Spleen (tissue), 13 donors: ENCODE measurements at places on chromosomes 7 and 10. TPM values are rescaled to one million over a fixed set of nuclear protein-coding genes. Genes with fewer than 3 reads are reported as not detected.

Gene EPHB6
- 14.1 TPM for total RNA-seq

DNA sequence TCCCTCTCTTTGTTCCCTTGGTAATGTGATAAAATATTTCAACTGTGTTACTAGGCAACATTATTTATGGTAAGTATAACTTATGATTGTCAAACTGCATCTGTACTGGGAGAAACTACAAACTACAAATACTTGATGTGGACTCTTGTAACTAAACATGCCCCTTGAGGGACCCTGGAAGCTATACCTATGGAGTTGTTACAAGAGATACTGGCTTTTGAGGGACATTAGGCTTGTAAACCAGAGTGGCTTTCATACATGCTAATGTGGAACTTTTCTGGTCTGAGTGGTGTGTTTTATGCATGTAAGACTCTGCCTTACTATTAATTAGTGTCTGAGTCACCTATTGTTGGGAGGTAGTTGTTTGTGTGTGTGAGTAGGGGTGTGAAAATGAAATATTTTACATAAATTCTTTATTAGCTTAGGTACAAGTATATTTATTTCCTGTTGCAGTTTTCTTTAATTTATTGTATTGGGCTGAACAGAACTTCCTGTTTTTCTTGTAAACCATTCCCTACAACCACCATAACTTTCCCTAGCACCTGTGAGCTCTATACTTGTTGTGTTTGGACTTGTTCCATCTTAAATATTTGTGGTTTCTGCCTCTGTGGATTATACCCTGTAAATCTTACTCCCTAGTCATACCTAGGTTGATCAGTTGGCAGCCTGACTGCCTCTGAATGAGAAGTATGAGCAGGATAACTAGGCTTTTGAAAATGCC lies 49.8 kb downstream of the STK31 start:
- no peaks in the 10 kb centered on the region for H3K4me1 ChIP-seq
- H3K4me3 ChIP-seq, result no peak overlapping the region
- H3K27me3 ChIP-seq, result no peaks in the 10 kb centered on the region
- no peak overlapping the region for H3K27ac ChIP-seq

GRCh38 chr10:130560116-130560515 lies 423.9 kb downstream of the GLRX3 start:
- H3K36me3 ChIP-seq, result no peaks in the 10 kb centered on the region
- no peak overlapping the region for H3K4me3 ChIP-seq
- DNase-seq, result no peak
- no peaks in the 10 kb centered on the region for H3K27me3 ChIP-seq
- no peak overlapping the region for H3K27ac ChIP-seq

DNA sequence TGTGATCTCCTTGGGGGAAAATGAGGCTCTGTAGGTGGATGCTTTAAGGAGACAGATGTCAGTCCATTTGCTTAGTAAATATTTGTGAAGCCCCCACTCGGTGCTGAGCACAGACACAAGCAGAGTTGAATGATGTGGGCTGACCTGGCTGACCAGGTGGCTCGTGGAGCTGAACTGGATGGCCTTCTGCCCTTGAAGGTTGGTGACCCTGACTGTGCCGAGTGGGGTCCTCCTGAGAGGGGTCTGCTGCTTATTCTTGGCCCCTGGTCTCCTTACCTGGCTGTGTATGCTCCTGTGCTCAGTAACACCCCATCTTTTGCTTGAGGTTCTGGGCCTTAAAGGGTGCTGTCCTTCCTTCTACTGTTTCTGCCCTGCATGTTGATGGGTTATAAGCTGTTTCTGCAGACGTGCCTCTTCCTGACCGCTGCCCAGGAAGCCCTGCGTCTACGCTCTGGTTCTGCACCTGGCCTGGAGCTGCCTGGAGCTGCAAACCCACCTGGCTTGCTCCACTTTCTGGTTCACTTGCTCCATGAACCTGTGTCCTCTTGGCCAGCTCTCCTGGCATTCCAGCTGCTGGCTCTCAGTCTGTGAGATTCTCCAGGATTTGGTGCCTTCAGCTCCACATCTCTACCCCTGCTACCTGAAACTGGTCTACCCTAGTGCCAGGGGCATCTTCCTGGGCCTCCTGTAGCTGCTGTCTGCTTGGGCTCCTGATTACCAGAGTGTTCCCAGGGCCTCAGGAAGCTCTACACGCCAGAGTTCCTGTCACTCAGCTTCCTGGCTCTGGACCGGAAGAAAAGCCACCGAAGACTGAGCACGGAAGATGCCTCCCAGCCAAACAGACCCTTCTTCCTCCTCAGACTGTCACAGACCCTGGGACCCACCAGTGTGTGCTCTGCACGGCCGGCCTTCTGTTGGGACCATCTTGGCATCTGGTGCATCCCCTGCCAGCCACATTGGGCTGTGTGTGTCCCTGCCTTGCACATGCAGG lies 76.5 kb downstream of the ADCY1 start:
- no peaks in the 10 kb centered on the region for H3K36me3 ChIP-seq
- no peak overlapping the region for H3K4me3 ChIP-seq
- no peak for DNase-seq
- no peaks in the 10 kb centered on the region for H3K4me1 ChIP-seq
- no peak overlapping the region for H3K27ac ChIP-seq
- H3K27me3 ChIP-seq, result no peaks in the 10 kb centered on the region

Gene OPALIN
- total RNA-seq, result not detected

- H3K4me3 ChIP-seq, result no peak overlapping the region
- no peaks in the 10 kb centered on the region for H3K27me3 ChIP-seq
- no peaks in the 10 kb centered on the region for H3K36me3 ChIP-seq
- peaks cover 77% of the 10 kb centered on the region for H3K4me1 ChIP-seq
Measured at GRCh38 chr7:105675934-105676371, 94.7 kb upstream of the EFCAB10 start.

GRCh38 chr10:12772797-12773587 lies 228.5 kb downstream of the CCDC3 start:
- H3K4me1 ChIP-seq, result peaks cover 8% of the 10 kb centered on the region
- no peaks in the 10 kb centered on the region for H3K27me3 ChIP-seq
- H3K27ac ChIP-seq, result no peak overlapping the region
- no peak overlapping the region for H3K4me3 ChIP-seq
- H3K36me3 ChIP-seq, result peaks cover 50% of the 10 kb centered on the region
- DNase-seq, result no peak

Gene NYAP1
- 1.6 TPM for total RNA-seq

- no peak overlapping the region for H3K4me3 ChIP-seq
- no peaks in the 10 kb centered on the region for H3K36me3 ChIP-seq
- DNase-seq, result no peak
- no peak overlapping the region for H3K27ac ChIP-seq
Measured at GRCh38 chr7:144255471-144255897, 9.1 kb downstream of the OR2A7 start.

- no peak overlapping the region for H3K4me3 ChIP-seq
- DNase-seq, result no peak
- no peaks in the 10 kb centered on the region for H3K36me3 ChIP-seq
- H3K4me1 ChIP-seq, result no peaks in the 10 kb centered on the region
Measured at GRCh38 chr7:137081321-137082093, 213.1 kb downstream of the CHRM2 start.

Gene CNPY1
- total RNA-seq, result not detected

Gene C10orf62
- total RNA-seq, result not detected

Gene PLXNA4
- 14.5 TPM for total RNA-seq

Gene RBP3
- total RNA-seq, result not detected

Gene GRB10
- total RNA-seq, result 125 TPM

DNA sequence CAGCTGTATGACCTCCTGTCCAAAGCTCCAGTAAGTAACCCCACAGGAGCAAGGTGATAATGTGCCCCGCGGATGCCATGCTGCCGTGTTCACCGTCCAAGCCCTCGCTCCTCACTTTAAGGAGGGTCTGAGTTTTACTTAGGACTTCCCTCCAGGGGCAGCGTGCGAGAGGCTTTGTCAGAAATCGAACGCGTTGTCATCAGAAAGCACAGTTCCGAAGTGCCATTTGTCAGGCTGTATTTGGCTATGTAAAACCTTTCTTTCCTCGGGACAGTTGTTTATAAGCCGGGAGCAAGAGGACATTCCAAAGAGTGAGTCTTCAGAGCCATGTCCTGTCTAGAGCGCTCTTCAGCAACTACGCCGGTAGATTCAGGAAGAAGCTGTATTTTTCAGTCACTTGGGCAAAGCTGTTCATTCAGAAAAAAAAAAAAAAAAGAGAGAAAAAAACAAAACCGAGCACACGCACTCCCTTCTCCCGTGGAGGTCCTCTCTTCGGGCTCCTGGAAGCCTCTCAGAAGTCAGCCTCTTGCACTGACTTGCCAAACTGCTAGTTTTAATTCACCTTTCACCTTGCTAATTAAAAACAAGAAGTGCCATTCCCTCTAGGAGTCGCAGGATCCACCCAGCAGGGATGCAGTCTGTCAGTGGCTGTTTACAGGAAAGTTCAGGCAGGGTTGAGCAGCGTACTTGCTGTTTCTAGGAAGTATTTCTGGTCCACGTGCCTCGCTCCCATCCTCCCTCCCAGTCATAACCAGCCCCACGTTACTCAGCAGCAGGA lies at the start of gene SEMA3E:
Gene SEMA3E (minus strand): TSS at position 676 of the 778 bp plus-strand sequence.
- no peaks in the 10 kb centered on the region for H3K36me3 ChIP-seq
- no peak within 1 kb of the TSS for H3K4me3 ChIP-seq
- DNase-seq, result no peak
- no peaks in the 10 kb centered on the region for H3K4me1 ChIP-seq
- no peak within 1 kb of the TSS for H3K27ac ChIP-seq

GRCh38 chr7:78350391-78350790 lies 551.8 kb downstream of the PHTF2 start:
- DNase-seq, result no peak
- no peak overlapping the region for H3K4me3 ChIP-seq
- H3K36me3 ChIP-seq, result no peaks in the 10 kb centered on the region

Gene CALCR
- total RNA-seq, result not detected

GRCh38 chr7:86775203-86775602 lies 131.5 kb downstream of the GRM3 start:
- H3K27me3 ChIP-seq, result no peaks in the 10 kb centered on the region
- no peak overlapping the region for H3K4me3 ChIP-seq
- H3K4me1 ChIP-seq, result no peaks in the 10 kb centered on the region
- no peak for DNase-seq
- no peaks in the 10 kb centered on the region for H3K36me3 ChIP-seq
- no peak overlapping the region for H3K27ac ChIP-seq

Gene PSMA2
- total RNA-seq, result 58.2 TPM

DNA sequence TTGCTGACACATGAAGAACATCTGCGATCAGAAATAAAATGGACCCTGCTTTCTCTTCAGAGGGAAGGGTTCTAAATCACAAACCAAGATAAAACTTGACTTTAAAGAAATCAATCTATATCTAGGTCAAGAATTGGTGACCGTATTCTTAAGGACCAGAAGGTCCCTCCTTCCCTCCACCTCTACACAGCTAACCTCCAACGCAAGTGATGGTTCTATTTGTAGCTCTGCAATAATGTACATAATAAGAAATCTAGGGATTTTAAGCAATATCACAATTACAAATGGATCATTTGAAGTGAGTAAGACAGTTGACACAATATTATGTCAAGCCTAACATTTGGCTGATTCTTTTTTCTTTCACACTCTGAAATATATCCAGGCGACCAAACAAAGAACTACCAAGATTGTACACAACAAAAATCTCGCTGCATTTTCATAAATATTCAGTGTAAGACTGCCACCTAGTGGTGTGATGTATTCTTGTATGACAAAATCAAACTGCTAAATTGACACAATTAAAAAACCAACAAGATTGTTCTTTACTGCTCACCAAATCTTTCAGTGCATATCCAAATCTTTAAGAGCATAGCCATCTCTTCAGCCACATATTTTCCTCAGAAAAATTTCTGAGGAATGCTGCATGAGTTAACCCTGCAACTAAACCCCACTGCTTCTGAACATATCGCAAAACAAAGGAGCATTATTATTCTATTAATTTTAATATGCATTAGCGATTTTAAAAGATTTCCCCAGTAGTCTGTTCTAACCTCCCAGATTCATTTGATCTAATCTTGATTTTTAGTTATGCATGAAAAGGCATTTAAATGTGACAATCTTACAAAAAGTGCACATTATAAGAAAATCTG lies 44.5 kb downstream of the ICA1 start:
- no peaks in the 10 kb centered on the region for H3K4me1 ChIP-seq
- no peak for DNase-seq
- H3K27me3 ChIP-seq, result no peaks in the 10 kb centered on the region
- no peak overlapping the region for H3K27ac ChIP-seq
- H3K4me3 ChIP-seq, result no peak overlapping the region
- H3K36me3 ChIP-seq, result no peaks in the 10 kb centered on the region

GRCh38 chr10:59350558-59350957 lies 11.8 kb downstream of the FAM13C start:
- no peaks in the 10 kb centered on the region for H3K36me3 ChIP-seq
- H3K4me1 ChIP-seq, result no peaks in the 10 kb centered on the region
- H3K4me3 ChIP-seq, result no peak overlapping the region
- no peaks in the 10 kb centered on the region for H3K27me3 ChIP-seq

- H3K4me3 ChIP-seq, result no peak overlapping the region
- no peaks in the 10 kb centered on the region for H3K27me3 ChIP-seq
- no peak overlapping the region for H3K27ac ChIP-seq
Measured at GRCh38 chr7:25622695-25623094, 394.4 kb upstream of the NPVF start.

DNA sequence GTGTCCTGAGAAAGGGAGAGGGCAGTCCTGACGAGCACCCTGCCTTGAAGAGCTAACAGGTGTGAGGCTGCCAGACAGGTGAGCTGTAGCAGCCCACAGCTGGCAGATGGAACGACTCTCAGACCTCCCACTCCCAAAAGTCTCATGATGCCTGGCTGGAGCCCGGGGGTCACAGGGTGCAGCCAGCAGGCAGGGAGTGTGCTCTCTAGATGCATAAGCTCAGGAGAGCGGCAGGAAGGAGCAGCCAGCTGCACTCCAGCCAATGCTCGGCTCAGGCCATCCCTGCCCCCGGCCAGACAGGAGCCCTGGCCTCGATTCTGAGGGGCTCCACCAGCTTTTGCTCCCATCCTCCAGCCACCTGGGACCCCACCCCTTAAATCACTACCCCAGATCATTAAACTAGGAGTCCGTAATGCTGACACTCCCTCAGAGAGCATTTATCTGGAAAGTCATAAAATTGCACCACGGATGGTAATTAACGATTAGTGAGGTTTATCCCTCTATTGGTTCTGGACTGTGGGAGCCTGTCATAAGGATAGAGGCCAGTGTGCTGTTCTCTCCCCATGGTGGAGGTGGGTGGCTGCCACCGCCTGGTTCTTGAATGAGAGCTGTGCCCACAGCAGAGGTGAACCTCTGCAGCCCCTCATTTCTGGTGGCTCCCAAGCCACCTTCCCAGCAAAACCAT lies 63.5 kb upstream of the ZMIZ1 start:
- no peaks in the 10 kb centered on the region for H3K27me3 ChIP-seq
- H3K4me1 ChIP-seq, result peaks cover 8% of the 10 kb centered on the region
- DNase-seq, result no peak

Gene EXOC4
- total RNA-seq, result 125 TPM

Gene LIPF
- total RNA-seq, result not detected

Gene ARHGEF35
- total RNA-seq, result 3.0 TPM

Gene MOGAT3
- total RNA-seq, result not detected

- no peak for DNase-seq
- H3K36me3 ChIP-seq, result no peaks in the 10 kb centered on the region
- no peak overlapping the region for H3K4me3 ChIP-seq
- no peak overlapping the region for H3K27ac ChIP-seq
- H3K27me3 ChIP-seq, result no peaks in the 10 kb centered on the region
Measured at GRCh38 chr7:47792521-47793121, 155.6 kb downstream of the PKD1L1 start.

- no peaks in the 10 kb centered on the region for H3K36me3 ChIP-seq
- H3K4me1 ChIP-seq, result no peaks in the 10 kb centered on the region
- no peaks in the 10 kb centered on the region for H3K27me3 ChIP-seq
- H3K27ac ChIP-seq, result no peak overlapping the region
Measured at GRCh38 chr7:115368998-115369397, 447.1 kb downstream of the MDFIC start.

- H3K27me3 ChIP-seq, result no peaks in the 10 kb centered on the region
- H3K27ac ChIP-seq, result no peak overlapping the region
- no peak for DNase-seq
Measured at GRCh38 chr10:6864142-6864541, 284.1 kb upstream of the PRKCQ start.

Gene TRPV6
- total RNA-seq, result 0.25 TPM
